NK-92 treated with Interleukin-12 subunit alpha and Interleukin-12 subunit beta, amount 100 ng/mL, for 24 hours (cell line): ENCODE measurements at places on chromosomes 12 and 14.

GRCh38 chr12:65948320-65949008 is 124.2 kb downstream of the HMGA2 start:
- no peak for DNase-seq

GRCh38 chr14:39426605-39427004 is 5.6 kb downstream of the FBXO33 start:
- no peak for DNase-seq

DNA sequence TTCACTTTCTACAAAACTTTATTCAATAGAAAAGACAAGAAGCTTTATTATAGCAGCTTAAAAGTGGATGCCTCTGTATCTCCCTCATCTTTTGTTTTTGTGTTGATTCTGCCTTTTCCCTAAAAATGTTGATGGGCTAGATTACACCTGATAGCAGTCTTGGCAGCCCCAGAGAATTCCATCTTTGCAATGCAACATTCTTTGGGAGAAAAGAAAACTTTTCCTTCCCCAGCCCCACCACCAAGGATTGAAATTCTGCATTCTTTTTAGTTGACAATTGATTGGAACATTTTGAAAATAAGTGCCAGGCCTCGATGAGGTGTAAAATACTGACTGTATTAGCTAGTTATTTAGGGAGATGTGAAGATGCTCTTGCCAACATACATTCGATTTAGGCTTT is 306.8 kb upstream of the G2E3 start:
- DNase-seq: no peak

DNA sequence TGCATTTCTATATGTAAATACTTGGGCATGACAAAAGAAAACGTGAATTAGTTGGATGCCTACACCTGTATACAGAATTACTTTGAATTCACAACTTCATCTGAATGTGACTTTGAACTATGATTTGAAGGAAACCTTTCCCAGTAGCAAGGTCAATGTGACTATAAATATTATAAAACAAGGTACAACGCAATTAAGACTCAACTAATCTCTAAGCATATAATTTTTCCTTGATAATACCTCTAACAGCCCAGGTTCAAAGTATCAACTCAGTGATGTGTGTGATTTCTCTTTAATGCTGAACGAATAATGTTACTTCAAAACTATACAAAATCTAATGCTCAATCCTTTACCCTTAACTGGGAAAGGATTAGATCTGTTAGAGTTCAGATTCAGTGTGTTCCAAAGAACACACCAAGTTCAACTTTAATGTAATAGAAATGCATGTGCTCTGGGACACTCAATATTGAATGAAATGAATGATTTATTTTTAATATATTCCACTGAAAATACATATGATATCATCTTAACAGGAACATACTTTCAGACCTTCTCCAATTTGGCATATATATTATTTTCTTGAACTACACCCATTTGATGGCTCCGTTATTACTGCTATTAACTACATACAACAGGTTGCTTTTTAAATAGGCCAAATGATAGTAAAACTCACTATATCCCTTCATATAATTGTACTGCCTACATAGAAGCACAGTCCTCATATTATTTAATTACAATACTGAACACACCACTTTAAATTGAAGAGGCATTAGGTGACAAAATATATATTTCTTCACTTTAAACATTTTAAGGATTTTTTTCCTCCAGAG is 40.1 kb upstream of the MTERF2 start:
- DNase-seq: no peak

DNA sequence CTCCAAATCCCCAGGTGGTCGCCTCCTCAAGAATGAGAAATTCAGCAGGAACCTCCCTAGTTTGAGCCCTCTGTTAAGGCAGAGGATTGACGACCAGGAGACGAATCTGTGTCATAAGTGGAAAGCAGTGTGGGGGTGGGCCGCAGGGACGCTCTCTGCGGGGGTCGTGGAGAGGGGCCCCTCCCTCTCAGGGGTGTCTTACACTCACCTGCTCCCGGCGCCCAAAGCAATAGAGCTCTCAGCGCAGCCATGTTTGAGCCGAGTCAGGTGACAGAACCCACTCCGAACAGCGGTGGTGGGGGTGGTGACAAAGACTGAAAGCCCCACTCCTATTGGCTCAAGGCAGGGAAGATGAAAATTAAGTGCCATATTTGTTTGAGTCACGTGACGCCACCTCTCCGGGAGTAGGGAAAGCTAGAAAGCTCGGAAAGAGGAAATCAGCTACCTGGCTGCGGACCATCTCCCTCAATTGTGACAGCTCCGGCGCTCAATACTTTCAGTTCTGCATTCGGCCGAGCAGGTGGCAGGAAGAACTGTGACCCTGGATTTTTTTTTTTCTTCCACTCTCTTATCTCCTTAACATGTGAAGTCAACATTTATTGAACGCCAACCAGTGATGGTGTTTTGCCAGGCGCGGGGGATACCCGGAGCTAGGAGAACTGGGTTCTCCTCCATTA is at the start of gene ZFYVE26:
Gene ZFYVE26 (minus strand): TSS at position 265 of the 677 bp plus-strand sequence. CDS start 627 bp downstream, outside the sequence.
- DNase-seq: peak; percentile 88

- DNase-seq: no peak
Observed at GRCh38 chr14:104547998-104548700, 31.4 kb upstream of the C14orf180 start.

DNA sequence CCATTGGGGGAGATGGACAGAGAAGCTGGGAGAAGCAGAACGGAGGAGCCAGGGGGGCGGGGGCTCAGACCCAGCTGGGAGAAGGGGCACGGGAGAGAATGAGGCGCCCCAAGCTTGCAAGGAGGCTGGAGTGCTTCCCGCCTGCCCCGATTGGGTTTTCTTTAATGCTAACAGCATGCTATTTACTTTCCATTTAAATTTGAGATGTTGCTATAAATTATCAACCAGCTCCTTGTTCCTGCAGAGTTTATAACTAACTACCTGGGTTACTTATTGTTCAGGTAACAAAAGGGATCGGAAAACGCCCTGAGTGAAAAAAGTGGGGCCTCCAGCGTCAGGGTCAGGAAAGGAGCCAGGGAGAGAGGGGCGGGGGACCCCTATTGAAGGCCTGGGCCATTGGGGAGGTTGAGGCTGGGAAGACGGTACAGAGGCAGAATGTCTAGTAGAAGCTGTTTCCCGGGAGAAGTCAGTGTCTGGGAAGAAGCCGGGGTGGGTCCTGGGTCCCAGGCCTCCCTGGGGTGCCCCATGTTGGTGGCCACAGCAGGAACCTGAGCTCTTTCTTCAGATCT is 2.5 kb downstream of the HNF1A start:
- no peak for DNase-seq

DNA sequence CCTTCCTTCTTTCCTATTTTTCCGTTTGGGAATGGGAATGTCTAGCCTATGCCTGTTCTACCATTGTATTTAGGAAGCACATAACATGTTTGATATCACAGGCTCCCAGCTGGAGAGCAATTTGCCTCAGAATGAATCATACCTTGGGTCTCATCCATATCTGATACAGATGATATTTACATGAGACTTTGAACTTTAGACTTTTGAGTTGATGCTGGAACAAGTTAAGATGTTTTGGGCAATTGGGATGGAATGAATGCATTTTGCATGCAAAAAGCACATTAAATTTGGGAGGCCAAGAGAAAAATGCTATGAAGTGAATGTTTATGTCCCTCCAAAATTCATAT is 61.9 kb upstream of the BEGAIN start:
- DNase-seq: no peak

GRCh38 chr12:67911275-67911600 is 78.0 kb upstream of the IFNG-AS1 start:
- DNase-seq: no peak

DNA sequence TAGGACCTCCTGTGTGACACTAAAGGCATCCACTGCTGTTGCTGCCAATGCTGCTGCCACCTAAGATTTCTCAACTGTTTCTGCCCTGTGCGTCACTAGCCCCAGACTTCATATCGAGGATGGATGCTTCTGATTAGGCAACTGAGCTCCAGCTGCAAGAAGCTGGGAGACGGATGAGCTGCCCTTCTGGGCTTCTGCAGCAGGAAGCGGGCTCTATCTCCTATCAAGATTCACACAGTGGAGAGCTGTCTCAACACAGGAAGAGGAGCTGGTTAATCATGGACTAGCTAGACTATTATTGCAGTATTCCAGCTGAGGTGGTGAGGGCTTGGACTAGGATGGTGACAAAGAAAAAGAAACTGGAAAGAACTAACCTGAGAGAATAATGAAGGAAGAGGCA is 59.2 kb upstream of the PELI2 start:
- no peak for DNase-seq

DNA sequence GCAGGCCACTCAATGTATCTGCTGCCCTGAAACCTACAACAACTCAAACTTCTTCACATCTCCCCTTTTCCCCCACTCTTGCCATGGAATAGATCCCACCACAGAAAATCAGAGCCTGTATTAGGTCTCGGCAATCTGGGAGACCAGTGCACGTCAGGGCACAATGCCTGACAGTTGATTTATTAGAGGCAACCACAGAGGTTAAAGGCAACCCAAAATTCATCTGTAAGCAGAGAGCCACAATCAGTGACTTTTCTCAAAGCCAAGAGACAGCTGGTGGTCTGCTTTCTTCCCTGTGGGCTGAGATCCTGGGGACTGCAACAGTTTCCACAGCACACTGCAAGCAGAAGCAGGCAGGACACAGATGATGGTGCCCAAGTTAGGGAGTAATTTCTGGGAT is 169.0 kb upstream of the NTF3 start:
- no peak for DNase-seq

- DNase-seq: no peak
Observed at GRCh38 chr12:18224745-18225144, 36.6 kb upstream of the PIK3C2G start.

GRCh38 chr12:6444704-6445688 is at the start of gene CD27:
Gene CD27, plus strand, starts transcription at chr12:6444955. Its CDS starts 141 bp downstream, at chr12:6445096.
- no peak for DNase-seq

- DNase-seq: no peak
Observed at GRCh38 chr12:113469949-113470743, 1.5 kb downstream of the LHX5 start.

DNA sequence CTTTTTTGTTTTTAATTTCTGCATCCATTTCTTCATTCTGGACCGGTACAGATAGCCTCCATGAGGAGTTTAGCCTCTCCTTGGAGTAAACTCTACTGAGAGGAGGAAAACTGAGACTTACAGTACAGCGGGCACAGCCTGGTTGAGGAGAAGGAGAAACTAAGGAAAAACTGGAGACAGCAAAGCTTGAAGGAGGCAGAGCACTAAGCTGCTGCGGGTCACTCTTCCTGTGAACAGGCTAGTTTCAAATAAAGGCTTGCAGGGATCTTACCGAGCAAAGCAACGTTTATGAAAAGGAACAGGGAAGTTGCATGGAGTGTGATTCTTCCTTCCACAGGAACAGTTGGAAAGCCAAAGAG is 348 bp upstream of the SSTR1 start:
- DNase-seq: no peak

GRCh38 chr14:104925214-104925854 is 655 bp downstream of the PLD4 start:
- no peak for DNase-seq

DNA sequence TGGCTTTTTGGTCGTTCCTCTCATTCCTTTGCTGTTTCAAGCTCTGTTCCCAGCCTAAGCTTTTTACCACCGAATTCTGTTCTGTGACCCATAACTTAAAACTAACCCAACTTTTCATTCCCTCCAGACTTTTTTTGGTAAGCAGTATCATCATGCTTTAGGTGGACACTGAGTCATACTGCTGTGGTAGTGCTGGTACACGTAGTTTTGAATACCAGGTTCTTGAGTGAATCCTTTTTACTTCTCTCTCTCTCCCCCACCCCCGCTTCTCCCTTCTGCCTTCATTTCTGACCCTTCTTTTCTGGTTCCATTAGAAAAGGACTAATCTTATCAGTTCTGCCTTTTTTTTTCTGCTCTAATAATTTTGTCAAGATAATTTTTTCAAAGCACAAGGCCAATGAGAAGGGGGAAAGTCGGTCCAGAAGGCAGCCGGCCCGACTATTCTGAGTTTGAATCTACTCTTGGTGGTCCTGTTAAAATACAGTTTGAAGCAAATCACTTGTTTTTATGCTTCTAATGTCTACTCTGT is 2.3 kb upstream of the MDM2 start:
- no peak for DNase-seq

DNA sequence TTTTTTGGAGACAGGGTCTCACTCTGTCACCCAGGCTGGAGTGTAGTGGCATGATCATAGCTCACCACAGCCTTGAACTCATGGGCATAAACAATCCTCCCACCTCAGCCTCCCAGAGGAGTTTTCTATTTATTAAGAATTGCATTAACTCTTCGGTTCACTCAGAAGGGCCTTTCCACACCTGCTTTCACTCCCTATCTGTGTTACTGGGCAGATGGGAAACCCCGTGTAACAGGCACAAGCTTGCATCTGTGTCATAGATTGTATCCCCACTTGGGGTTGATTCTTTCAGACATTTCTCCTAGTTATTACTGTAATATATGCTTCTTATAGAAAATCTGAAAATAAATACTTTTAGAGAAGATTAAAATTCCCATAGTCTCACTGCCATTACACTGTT is 38.7 kb downstream of the STX2 start:
- no peak for DNase-seq

GRCh38 chr12:88298014-88298682 is 156.0 kb downstream of the TMTC3 start:
- DNase-seq: no peak

GRCh38 chr14:57987596-57988300 is 121.9 kb upstream of the SLC35F4 start:
- DNase-seq: no peak

- no peak for DNase-seq
Observed at GRCh38 chr12:56633468-56634241, 3.5 kb upstream of the BAZ2A start.

DNA sequence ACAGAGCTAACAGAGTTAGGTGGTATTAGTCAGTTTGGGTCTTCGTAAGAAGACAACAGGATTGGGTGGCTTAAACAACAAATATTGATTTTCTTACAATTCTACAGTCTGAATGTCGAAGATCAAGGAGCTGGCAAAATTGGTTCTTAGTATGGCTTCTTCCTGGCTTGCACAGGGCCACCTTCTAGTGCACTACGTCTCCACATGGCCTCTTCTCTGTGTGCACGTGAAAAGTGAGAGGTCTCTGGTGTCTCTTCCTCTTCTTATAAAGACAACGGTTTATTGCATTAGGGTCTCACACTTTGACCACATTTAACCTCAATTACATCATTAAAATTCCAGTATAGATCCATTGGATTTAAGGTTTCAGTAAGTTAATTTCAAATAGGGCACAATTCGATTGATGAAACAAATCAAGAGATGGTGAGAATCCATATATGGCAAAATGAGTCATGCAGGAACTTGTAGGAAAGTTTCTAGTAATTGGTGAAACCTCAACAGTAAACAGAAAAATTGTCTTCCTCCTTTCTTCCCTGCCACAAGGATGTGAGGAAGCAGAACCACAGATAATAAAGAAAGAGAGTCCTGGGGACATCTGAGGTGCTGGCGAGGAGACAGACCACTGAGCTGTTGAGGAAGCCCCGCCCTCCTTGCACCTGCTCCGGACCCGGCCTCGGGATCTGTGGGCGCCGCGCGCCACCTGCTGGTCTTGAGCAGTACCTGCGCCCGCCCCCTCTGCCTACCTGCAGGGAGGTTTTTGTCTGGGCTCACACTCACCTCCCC is 846.7 kb downstream of the TMEM121 start:
- DNase-seq: peak; percentile 84

- DNase-seq: no peak
Observed at GRCh38 chr14:90726656-90727055, 89.6 kb downstream of the TTC7B start.
